ENCODE measurements at places on chromosomes 12 and 14. TPM values are rescaled to one million over a fixed set of nuclear protein-coding genes. Genes with fewer than 3 reads are reported as not detected.

The MEG3 gene
- 105 TPM for total RNA-seq

GRCh38 chr12:115407036-115407435 lies 723.1 kb upstream of the TBX3 start:
- no peak for DNase-seq
- H3K4me1 ChIP-seq, result peaks cover 4% of the 10 kb centered on the region
- no peak overlapping the region for H3K27ac ChIP-seq
- no peaks in the 10 kb centered on the region for H3K27me3 ChIP-seq
- H3K4me3 ChIP-seq, result no peak overlapping the region

GRCh38 chr12:131251336-131252101 lies 297.8 kb downstream of the ADGRD1 start:
- no peak overlapping the region for H3K4me3 ChIP-seq
- no peaks in the 10 kb centered on the region for H3K27me3 ChIP-seq
- DNase-seq, result no peak
- H3K4me1 ChIP-seq, result no peaks in the 10 kb centered on the region

The GSG1 gene
- not detected for total RNA-seq

DNA sequence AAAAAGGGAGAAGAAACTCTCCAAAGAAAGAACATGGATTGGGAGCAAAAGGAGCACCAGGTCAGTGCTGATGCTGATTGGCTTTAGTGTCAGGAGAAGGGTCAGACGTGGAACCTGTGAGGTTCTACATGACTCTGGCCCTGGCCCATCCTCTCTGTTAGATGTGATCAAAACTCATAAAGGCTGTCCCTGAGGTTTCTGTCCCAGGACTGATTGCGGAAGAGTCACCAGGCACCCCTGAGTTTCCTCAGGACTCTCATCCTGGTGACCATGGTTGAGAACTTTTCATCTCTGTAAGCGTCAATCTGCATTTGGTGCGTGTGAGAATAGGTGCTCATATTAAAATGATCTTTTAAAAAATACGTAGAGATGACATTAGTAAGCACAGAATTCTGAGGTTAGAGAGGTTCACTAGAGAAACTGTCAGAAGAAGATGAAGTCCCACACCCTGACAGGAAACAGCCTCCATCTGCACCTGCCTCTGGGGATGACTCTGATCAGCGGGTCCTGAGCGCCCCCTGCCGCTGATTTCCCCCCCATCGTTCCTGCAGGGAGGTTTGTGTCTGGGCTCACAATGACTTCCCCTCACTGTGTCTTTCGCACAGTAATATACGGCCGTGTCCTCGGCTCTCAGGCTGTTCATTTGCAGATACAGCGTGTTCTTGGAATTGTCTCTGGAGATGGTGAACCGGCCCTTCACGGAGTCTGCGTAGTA lies 741.8 kb downstream of the TMEM121 start:
- no peaks in the 10 kb centered on the region for H3K27me3 ChIP-seq
- no peaks in the 10 kb centered on the region for H3K36me3 ChIP-seq
- H3K4me3 ChIP-seq, result no peak overlapping the region
- H3K27ac ChIP-seq, result no peak overlapping the region
- no peaks in the 10 kb centered on the region for H3K4me1 ChIP-seq
- DNase-seq, result peak; percentile 68

GRCh38 chr12:14946861-14947260 lies 8.5 kb upstream of the ERP27 start:
- H3K4me1 ChIP-seq, result peaks cover 9% of the 10 kb centered on the region
- DNase-seq, result no peak
- H3K4me3 ChIP-seq, result no peak overlapping the region
- no peaks in the 10 kb centered on the region for H3K27me3 ChIP-seq

The ABCB9 gene
- total RNA-seq, result 19.6 TPM

DNA sequence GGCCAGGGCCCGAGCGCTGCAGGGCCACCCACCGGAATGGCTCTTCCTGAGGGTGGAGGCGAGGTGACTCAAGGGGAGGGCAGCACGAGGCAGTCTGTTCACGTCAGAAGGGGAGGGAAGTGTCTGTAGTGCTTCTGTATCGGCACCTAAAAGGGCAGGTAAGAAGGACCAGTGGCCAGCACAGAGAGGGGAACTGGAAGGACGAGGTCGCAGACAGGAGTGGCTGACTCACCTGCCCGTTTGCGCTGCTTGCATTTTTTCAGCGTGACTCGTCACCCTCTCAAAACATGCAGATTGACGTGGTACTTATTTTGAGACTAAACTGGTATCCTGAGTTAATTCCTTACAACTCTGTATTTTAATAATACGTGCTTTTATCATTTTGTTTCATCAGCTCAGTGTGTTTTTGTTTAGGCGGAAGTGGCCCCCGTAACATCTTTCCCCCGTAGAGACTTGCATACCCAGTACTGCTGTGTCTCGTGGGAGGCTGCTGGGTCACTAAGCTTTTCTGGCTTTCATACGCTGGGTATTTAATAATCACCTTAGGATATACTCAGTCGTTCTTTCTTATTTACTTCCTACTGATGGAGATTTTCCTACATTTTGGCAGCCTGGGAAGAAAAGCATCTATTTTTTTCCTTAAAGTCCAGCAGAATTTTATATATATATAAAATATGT lies 26.4 kb downstream of the SFSWAP start:
- DNase-seq, result no peak
- H3K4me3 ChIP-seq, result no peak overlapping the region
- no peaks in the 10 kb centered on the region for H3K4me1 ChIP-seq
- H3K36me3 ChIP-seq, result peaks cover 63% of the 10 kb centered on the region

The ESRRB gene
- total RNA-seq, result 1.6 TPM

The SLC6A12 gene
- total RNA-seq, result 1.4 TPM

- no peaks in the 10 kb centered on the region for H3K27me3 ChIP-seq
- H3K4me3 ChIP-seq, result no peak overlapping the region
- peak overlapping the region; percentile 74 for H3K27ac ChIP-seq
These were observed 133.6 kb downstream of the FGD4 start for GRCh38 chr12:32532951-32533350.

The ESPL1 gene
- total RNA-seq, result not detected

- no peak overlapping the region for H3K4me3 ChIP-seq
- H3K36me3 ChIP-seq, result no peaks in the 10 kb centered on the region
- no peak for DNase-seq
- H3K27ac ChIP-seq, result no peak overlapping the region
- no peaks in the 10 kb centered on the region for H3K4me1 ChIP-seq
- H3K27me3 ChIP-seq, result no peaks in the 10 kb centered on the region
These were observed 6.5 kb upstream of the PLXNC1 start for GRCh38 chr12:94141892-94142291.

The ADAM21 gene
- 0.11 TPM for total RNA-seq

The MMP14 gene
- total RNA-seq, result 178 TPM

DNA sequence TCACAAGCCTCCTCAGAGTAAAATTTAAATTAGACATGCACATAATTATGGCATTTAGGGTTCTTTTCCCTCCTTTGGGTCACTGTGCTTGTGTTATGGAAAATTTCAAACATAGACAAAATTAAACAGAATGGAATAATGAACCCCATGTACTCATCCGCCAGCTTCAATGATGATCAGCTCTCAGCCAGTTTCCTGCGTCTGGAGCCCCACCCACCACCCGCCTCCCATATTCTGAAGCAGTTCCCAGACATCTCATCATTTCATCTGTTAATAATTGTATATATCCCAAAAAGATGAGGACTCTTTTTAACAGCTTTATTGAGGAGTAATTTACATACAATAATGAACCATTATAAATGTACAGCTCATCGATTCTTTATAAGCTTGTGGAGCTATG lies 128.2 kb downstream of the EML1 start:
- no peak overlapping the region for H3K27ac ChIP-seq
- no peak for DNase-seq
- H3K4me3 ChIP-seq, result no peak overlapping the region
- H3K36me3 ChIP-seq, result peaks cover 40% of the 10 kb centered on the region
- H3K27me3 ChIP-seq, result no peaks in the 10 kb centered on the region

- H3K27ac ChIP-seq, result peak overlapping the region; percentile 69
- H3K27me3 ChIP-seq, result no peaks in the 10 kb centered on the region
- no peaks in the 10 kb centered on the region for H3K36me3 ChIP-seq
- DNase-seq, result no peak
- no peak overlapping the region for H3K4me3 ChIP-seq
- H3K4me1 ChIP-seq, result peaks cover 26% of the 10 kb centered on the region
These were observed 232.5 kb downstream of the BCL11B start for GRCh38 chr14:99039331-99040041.
